Camera-type eye (tissue), 1 donor: ENCODE measurements at places on chromosomes 6 and 20. TPM values are rescaled to one million over a fixed set of nuclear protein-coding genes. Genes with fewer than 3 reads are reported as not detected.

The FAM209B gene
- total RNA-seq: not detected

The TEAD3 gene
- total RNA-seq: 11.1 TPM

The HEY2 gene
- 6.6 TPM for total RNA-seq

The MAP7 gene
- total RNA-seq: 40.2 TPM

The NFATC2 gene
- total RNA-seq: 5.1 TPM

The OXT gene
- not detected for total RNA-seq

The SRSF12 gene
- total RNA-seq: 18.0 TPM

The CST7 gene
- 0.60 TPM for total RNA-seq

The TFAP2D gene
- total RNA-seq: 1.3 TPM

The ME1 gene
- total RNA-seq: 17.9 TPM

The ZNF334 gene
- total RNA-seq: 34.7 TPM

The OOEP gene
- total RNA-seq: not detected

The OPRM1 gene
- 1.4 TPM for total RNA-seq

The MTO1 gene
- total RNA-seq: 39.6 TPM

The HLA-DRB1 gene
- total RNA-seq: 6.3 TPM

The STMND1 gene
- not detected for total RNA-seq

The ENPP3 gene
- 1.5 TPM for total RNA-seq

The EPPIN gene
- total RNA-seq: not detected

The GTSF1L gene
- not detected for total RNA-seq

The DEFB123 gene
- not detected for total RNA-seq
